ENCODE measurements at places on chromosomes 2 and 18.

DNA sequence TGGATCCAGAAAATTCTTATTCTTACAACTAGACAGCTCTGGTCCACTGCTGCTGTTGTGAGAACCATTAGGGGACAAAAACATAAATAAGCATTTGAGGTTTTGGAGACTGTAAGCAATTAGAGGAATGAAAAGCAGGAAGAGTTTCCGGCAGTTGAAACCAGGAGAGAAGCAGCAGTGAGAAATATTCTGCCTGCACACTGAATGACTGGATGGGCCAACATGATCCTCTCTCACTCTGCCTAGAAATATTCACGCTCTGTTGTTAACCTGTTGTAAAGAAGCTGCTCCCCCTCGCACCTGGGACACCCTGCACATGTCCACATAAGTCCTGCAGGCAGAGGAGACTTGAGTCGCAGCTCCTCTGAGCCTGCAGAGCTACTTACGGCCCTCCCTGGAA is 60.4 kb upstream of the RNF152 start:
- no peak for DNase-seq

DNA sequence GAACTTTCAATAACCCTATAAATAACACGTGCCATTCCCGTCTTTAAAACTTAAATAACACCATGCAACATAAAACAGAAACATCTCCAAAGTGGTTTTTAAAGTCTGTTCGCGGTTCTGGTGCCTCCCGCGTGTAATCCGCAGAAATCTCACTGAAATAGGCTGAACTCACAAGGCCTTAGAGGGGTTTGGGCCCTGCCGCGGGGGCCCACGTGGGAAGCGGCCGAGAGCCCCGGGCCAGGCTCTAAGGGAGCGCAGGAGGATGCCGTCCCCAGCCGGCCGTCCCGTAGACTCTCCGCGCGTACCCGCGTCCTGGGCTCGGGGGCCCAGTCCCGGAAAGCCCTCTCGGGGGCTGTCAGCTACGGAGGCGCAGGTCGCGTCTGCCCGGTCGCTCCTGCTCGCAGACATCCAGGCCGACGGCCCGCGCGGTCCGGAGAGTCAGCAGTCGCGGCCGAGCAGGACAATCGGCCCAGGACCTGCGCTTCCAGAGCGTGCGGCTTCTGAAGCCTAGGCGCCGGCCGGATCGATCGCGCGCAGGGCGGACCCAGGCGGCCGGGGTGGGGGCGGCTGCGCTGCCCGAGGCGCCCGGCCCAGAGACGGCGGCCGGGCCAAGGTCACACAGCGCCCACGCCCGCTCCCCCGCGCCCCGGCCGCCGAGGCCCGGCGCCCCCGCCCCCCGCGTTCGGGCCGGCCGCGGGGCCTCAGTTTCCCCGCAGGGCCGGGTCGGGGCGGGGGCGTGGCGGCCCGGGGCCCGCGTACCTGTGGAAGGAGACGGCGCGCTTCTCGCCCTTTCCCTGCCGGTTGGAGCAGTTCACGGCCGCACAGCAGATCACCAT is 558 bp downstream of the THAP4 start:
- no peak for DNase-seq

DNA sequence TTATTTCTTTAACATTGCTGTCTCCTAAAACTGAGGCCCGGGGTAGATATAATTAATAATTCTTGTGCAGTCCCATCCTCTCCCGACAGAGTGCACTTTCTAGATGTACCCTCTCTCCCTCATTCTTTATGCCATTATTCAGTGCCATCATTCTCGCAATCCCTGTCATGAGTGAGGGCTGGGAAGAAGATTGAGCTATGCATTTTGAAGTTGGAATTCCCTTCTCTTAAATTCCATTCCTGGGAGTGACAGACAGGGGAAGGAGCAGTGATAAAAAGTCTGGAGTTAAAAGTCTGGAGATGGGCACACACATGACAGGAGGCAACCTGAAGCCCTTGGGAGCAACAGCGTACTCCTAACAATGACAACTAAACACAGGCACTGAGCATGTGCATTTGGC is 2.6 kb upstream of the KCNE4 start:
- DNase-seq = no peak

- no peak for DNase-seq
Measured at GRCh38 chr2:205731583-205731981, 49.3 kb downstream of the NRP2 start.

GRCh38 chr2:5980450-5981190 is 288.4 kb downstream of the SOX11 start:
- no peak for DNase-seq

DNA sequence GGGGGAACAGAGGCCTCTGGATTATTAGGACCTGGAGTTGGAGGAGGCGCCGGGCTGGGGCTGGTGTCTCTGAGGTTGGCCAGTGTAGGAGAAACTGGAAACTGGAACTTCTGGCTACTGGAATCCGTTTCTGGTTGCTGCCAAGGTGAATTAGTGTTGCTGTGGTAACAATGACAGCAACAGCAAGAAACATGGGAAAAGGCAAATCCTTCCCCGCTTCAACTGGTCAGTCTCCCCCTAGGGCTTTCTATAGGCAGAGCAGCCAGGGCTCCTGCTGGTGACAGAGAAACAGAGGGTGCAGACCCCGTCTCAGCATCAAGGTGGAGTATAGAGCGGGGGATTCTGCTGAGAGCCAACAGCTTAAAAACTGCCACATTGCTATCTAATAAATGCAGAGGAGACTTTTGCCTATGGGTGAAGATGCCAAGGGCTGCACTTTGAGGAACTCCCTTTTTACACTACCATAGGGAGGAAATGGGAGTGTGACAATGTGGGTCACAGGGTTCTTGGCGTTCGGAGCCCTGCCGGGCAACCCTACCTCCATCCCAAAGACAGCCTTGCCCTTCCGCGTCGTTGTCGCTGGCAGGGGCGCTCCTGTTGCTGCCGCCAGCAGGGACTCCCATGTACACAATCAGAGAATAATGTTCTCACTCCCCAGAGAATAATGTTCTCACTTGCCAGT is 81.4 kb upstream of the CABLES1 start:
- DNase-seq = no peak

DNA sequence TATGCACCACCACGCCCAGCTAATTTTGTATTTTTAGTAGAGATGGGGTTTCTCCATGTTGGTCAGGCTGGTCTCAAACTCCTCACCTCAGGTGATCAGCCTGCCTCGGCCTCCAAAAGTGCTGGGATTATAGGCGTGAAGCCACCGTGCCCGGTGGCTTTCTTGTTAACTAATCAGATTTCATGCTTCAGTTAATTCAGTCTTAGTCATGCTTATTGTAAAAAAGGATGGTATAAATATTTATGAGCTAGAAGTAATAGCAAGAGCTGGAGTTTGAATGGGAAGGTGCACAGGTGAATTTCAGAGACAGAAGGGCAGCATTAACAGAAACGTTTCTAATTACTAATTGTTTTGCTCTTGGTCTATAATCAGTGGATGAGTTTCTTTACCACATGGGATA is 10.3 kb downstream of the GEMIN6 start:
- no peak for DNase-seq

DNA sequence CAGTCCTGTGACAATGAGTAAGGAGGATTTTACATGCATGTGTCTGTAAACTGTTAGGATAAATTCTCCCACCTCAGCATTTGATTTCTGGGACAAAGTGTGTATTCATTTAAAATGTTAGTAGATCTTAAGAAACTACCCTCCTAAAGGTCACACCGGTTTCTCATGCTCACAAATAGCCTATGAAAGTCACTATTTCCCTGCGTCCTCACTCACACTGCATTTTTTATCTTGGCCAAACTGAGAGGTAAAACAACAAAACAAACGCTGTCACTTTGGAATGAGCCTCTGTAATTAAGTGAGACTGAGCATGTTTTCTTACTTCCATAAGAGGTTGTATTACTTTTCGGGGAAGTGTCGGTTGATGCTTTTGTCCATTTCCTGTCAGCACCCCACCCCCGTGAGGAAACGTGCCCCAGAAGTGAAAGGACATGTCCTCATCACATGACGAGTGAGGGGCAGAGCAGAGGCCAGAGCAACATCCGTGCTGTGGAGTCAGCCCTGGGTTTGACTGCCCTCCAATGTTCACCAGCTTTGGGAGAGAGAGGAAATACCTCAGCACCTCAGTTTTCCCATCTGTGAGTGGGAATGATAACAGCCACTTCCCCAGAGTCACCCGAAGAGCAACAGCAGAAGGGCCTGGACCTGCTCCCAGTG is 3.1 kb downstream of the GYPC start:
- DNase-seq = no peak

DNA sequence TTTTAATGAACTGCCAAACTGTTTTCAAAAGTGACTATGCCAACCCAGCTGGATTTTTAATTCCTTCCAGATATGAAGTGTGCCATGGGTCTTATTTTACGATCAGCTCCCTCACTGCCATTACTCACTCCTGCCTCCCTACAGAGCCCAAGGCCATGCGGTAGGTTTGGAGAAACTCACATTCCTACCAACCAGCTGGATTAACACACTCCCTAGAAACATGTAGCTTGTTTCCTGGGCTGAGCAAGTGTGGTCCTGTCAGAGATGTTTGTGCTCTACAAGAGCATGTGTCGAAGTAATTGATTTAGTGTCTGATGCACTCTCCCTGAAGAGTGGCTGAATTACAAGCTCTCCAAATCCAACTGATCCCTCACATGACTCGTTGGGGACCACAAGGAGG is 82.5 kb downstream of the SPP2 start:
- no peak for DNase-seq

DNA sequence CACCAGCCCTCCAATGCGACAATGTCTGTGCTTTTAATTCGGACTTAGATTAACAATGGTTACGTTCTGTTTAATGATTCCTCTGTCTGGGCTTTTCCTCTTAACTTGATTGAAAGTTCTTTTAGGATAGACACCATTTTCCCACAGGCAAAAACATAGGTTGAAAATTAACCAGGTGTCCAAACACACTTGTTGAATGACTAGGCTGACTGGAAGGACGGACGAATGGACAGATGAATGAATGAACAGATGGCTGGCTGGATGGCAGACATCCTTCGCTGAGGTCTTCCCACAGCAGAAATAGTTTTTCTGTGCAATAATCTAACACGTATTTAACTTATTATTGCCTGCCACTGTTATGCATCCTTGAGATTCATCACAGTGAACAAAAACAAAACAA is 298.8 kb downstream of the SRBD1 start:
- no peak for DNase-seq

DNA sequence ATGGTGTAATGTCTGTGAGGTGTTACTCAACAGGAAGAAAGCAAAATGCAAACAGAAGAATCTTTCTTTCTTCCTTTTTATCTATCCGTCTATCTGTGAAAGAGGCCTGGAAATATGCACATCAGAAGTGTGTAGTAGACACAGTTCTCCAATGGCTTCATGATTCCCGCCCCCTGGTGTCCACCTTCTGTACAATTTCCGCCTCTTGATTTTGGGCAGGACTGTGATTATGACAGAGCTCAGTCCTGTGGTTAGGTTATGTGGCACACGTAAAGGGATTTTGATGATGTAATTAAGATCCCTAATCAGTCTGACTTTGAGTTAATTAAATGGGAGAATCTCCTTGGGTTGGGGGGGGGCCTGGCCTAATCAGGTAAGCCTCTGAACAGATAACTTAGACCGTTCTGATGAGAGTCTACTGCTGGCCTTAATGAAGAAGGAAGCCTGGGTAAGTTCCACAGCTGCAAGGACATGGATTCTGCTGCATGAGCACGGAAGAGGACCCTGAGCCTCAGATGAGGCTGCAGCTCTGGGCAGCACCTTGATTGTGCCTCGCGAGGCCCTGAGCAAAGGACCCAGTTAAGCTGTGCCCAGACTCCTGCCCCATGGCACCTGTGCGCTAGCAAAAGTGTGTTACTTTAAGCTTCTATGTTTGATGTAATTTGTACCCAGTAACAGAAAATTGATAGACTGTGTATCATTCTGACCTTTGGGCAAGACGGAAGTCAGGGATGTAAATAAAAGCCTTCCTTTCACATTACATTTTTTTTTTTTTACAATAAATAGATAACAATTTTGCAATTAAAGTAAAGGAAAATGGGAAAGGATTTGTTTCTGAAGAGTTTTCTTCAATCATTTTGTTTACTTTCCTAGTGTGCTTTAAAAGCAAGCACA is 11.3 kb upstream of the KCNF1 start:
- DNase-seq = no peak
